GM13977 (cell line): ENCODE measurements at places on chromosomes 7 and 10.

DNA sequence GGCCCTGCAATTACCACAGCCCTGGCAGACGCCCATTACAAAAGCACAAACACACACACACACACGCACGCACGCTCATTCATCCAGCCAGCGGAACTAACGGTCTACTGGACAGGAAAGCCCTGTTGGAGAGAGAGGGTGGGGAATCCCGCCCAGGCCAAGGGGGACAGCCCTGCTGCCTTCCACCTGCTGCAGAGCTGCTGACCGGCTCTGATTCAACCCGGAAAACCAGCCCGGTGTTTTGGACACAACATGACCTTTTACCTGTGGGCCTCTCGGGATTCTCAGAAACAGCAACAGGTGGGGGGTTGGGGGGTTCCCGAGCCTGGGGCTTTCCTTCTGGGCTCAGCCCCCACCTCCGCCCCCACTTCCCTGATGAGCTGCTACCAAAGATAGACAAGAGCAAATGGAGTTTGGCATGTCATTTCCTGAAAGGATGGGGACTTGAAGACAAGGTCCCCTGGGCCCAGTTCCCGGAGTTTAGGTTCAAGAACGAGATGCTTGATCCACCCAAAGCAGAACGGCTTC is 18.5 kb upstream of the SERPINE1 start:
- peak; percentile 69 for DNase-seq

GRCh38 chr7:130543487-130544010 is 51.7 kb downstream of the MEST start:
- DNase-seq, result no peak

DNA sequence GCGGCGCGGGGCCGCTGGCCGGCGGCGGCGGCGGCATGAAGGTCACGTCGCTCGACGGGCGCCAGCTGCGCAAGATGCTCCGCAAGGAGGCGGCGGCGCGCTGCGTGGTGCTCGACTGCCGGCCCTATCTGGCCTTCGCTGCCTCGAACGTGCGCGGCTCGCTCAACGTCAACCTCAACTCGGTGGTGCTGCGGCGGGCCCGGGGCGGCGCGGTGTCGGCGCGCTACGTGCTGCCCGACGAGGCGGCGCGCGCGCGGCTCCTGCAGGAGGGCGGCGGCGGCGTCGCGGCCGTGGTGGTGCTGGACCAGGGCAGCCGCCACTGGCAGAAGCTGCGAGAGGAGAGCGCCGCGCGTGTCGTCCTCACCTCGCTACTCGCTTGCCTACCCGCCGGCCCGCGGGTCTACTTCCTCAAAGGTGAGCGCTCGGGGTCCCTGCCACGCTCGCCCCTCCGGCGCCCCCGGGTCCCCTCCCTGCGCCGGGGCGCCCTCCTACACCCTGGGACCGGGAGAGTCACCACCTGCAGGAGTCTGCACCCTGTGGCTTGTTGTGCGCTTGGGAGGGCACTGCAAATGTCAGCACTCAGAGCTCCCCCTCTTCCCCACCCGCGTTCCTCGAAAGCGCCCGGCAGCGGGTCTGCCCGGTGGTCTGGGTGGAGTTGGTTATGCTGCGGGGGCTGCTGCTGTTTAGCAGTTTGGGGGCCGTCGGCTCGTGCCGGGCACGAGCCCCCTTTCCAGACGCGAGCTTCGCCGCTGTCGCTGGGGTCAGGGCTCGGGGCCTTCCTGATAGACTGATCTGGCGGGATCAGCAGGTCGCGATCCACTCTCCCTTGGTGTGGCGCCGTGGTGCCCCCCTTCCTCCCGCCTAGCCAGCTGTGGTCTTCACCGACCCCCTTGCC is 627 bp downstream of the DUSP5 start:
- DNase-seq, result peak; percentile 52

GRCh38 chr7:5442757-5443305 is 19.2 kb upstream of the TNRC18 start:
- no peak for DNase-seq

- no peak for DNase-seq
Measured at GRCh38 chr7:35556515-35557471, 138.1 kb downstream of the HERPUD2 start.

DNA sequence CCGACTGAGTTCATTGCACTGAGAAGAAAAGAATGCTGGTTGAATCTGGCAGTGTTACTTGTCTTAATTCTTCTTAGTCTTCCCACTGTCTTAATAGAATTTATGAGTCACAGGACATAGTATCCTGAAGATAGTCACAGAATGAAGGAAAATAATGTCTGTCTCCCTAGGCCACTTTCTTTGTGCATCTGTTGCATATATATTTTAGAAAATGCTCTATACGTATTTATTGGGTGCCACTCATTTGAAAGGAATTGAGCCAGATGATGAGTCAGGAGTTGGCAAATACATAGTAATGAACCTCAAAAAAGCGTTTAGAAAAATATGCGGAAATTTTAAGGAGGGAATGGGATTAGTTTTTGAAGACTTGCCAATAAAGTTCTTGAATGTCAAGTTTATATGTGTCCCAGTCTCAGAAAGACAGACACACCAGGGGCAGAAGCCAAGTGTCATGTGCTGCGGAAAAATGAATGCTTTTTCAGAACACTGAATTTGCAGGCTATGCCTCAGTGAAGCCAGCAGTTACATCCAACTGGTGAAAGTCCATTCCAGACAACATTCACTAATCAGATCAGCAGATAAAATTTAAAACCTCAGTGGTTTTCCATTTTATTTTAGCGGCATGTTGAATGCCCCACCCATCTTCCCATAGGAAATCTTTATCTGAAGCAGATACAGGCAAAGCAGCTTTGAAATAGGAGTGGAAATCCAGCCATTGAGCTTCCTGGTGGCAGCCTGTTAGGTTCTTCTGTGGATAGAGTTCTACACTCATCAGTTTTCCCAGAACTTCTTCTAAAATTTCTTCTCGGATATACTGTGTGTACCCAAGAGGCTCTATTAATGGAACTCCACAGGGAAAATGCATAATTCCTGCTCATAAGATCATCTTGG is 308.4 kb downstream of the BICC1 start:
- no peak for DNase-seq

- DNase-seq, result no peak
Measured at GRCh38 chr7:57205000-57205399, 72.8 kb upstream of the ZNF479 start.

GRCh38 chr7:157818701-157819454 is 482.1 kb downstream of the DNAJB6 start:
- DNase-seq, result no peak

- DNase-seq, result no peak
Measured at GRCh38 chr10:102322914-102323313, 72.6 kb upstream of the NFKB2 start.

DNA sequence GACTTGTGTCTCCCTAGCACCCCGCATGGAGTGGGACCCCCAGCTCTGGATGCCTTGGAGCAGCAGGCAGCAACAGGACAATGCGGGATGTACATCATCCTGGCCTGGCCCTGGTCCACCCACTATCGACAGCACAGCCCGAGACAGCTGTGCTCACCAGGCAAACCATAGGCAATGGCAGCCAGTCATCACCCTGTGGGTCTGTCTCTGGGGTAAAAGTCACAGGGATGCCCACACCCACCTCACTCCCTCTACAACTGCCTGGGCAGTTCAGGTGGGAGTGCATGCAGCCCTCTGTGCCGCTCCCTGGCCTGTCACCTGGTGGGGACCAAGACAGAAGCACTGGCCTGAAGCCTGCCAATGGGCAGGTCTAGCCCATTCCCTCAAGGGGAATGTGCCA is 147.8 kb downstream of the GRID1 start:
- DNase-seq, result no peak
